ENCODE measurements at places on chromosomes 4 and X.

DNA sequence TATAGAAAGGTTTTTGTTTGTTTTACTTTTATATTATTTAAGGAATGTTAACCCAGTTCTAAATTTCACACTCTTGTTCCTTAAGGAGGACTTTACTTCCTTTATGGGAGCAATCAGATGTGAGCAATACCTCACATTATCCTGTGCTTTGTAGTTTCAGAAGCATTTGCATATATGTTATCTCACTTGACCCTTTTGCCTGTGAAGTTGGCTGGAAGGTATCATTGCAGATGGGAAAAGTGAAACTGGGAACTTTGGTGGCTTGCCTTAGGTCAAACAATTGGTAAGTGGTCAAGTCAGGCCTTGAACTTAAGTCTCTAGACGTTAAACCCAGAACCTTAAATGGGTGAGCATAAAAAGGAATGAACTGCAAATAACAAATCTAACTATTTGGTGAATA, 90.6 kb downstream of the AREG start:
- no peak for DNase-seq

DNA sequence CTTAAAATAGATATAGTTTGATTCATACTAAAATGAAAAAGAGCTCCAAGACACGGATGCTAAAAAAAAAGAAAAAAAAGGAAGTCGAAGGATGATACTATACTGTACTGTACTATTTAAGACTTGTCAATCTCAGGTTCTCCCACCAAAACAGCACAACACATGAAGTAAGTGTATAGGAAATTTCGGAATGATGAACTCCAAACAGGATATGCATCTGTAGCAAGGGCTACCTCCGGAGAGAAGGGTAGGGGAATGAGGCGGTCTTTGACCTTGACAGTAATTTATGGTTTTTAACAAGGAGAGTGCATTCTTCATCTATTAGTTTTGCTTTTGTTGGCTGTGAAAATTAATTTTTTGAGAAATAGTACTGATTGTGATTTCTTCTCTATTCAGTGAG, 541 bp upstream of the FIP1L1 start:
- no peak for DNase-seq

GRCh38 chrX:37993837-37994619, 12.3 kb upstream of the SYTL5 start:
- peak; percentile 5 for DNase-seq

- no peak for DNase-seq
Measured at GRCh38 chr4:99848591-99849001, 32.0 kb downstream of the DAPP1 start.

DNA sequence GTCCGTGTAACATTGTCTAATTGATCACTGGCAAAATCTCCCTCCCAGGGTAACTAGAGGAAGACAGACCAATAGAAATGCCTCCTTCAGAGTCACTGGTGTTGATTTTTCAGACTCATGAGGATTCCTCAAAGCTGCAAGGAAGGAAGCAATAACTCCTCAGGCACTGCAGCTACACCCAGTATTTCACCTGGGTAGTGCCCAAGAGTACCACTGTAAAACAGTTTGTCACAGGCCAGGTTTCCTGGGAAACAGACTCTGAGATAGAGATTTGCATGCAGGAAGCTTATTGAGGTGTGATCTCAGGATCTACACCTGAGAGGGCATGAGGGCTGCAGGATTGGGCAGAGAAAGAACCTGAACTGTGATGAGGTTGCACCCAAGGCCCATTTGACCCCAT, 240.7 kb upstream of the ATP6AP2 start:
- no peak for DNase-seq

- DNase-seq, result no peak
Measured at GRCh38 chrX:72280321-72280845, 3.3 kb upstream of the RPS4X start.

GRCh38 chr4:23937173-23937572, 47.3 kb upstream of the PPARGC1A start:
- DNase-seq, result no peak

- DNase-seq, result no peak
Measured at GRCh38 chr4:40394236-40394635, 59.1 kb downstream of the CHRNA9 start.

- no peak for DNase-seq
Measured at GRCh38 chr4:109231331-109231730, 71.1 kb downstream of the COL25A1 start.

GRCh38 chr4:138090150-138090917, 151.8 kb downstream of the SLC7A11 start:
- no peak for DNase-seq

DNA sequence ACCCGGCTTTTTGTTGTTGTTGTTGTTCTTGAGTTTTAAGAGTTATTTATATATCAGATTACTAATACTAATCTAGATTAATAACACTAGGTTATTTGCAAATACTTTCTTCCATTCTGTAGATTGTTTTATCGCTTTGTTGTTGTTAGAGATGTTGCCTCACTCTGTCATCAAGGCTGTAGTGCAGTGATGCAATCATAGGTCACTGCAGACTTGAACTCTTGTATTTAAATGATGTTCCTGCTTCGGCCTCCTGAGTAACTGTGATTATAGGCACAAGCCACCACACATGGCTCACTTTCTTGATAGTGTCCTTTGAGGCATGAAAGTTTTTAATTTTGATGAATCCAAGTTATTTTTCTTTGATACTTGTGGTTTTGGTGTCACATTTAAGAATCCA, 129.0 kb downstream of the VSIG4 start:
- DNase-seq, result no peak

- no peak for DNase-seq
Measured at GRCh38 chr4:75880278-75880677, 22.0 kb downstream of the PPEF2 start.

GRCh38 chr4:95910749-95911148, 70.9 kb downstream of the PDHA2 start:
- no peak for DNase-seq

DNA sequence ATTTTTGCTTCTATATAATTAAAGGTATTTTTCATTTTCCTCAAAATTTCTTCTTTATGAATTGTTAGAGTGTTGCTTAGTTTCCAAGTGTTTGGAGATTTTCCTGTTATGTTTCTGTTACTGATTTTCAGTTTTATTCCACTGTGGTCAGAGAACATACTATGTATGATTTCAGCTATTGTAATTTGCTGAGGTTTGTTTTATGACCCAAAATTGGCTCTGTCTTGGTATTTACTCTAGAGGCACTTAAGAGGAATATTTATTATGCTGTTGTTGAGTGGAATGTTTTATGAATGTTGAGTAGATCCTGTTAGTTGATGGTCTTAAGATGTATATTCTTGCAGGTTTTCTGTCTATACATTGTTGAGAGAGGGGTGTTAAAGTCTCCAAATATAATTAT, 263.5 kb downstream of the PABPC4L start:
- DNase-seq, result no peak

- DNase-seq, result no peak
Measured at GRCh38 chr4:109803924-109804571, 2.2 kb upstream of the CFI start.

DNA sequence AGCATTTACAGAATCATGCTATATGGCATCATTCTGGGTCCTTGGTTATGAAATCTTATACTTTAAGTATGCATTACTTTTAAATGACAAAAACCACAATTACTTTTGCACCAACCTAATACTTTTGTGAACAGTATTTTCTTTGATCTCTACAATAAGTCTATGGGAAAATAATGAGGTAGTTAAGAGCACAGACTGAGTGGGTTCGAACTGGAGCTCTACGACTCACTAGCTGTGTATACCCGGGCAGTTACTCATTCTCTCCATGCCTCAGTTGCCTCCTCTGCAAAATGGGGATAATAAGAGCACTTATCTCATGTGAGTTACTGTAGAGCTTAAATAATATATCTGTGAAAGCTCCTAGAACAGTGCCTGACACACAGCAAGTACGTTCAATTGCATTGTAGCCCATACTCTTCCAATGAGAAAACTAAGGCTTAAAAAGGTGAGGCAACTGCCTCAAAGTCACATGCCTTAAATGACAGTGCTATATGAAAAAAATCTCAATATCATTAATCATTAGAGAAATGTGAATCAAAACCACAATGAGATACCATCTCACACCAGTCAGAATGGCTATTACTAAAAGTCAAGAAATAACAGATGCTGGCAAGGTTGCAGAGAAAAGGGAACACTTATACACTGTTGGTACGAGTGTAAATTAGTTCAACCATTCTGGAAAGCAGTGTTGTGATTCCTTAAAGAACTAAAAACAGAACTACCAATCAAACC, 151.5 kb downstream of the CHIC2 start:
- DNase-seq, result no peak

- DNase-seq, result no peak
Measured at GRCh38 chr4:78880874-78881492, 58.3 kb downstream of the PAQR3 start.

GRCh38 chrX:17192106-17192505, 182.9 kb upstream of the NHS start:
- DNase-seq, result no peak

DNA sequence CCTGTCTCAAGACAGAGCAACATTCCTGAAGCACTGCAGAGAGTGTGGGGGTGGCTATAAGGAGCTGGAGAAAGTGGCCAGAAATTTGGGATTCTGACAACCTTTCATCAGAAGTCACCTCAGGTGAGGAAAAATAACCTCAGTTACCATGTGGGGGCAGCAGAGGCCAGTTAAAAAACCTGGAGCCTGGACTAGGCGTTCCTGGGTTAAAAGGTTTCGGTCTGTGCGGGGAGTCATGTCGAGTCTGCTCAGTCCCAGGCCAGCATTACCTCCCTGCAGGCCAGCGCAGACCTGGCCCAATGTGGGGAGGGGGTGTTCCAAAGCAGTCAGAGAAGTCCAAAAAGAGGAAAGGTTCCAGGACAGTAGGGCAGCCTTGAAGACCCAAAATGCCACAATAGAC, 10.9 kb upstream of the NALF2 start:
- no peak for DNase-seq

GRCh38 chr4:140256941-140257340, 103.0 kb upstream of the MAML3 start:
- DNase-seq, result no peak

DNA sequence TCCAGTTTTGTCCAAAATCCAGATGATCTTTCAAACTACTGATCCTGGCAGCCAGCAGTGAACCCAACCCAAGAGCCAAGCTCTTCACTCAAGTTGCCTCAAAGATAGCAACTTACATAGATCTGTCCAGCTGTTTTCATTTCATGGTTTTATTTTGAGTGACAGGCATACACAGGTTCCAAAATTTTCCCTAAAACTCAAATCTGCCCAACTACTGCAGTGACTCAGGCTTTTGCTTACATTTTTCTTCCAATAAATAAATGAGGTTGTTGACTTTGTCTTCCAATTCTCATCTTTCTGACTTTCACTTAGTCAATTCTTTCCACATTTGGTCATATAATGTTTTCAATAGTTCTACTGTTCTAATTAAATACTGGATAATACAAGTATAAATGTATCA, 158.8 kb downstream of the TECRL start:
- no peak for DNase-seq

GRCh38 chr4:108042927-108043326, 53.2 kb downstream of the HADH start:
- DNase-seq, result no peak

- DNase-seq, result no peak
Measured at GRCh38 chr4:183165376-183165775, 66.3 kb downstream of the WWC2 start.

DNA sequence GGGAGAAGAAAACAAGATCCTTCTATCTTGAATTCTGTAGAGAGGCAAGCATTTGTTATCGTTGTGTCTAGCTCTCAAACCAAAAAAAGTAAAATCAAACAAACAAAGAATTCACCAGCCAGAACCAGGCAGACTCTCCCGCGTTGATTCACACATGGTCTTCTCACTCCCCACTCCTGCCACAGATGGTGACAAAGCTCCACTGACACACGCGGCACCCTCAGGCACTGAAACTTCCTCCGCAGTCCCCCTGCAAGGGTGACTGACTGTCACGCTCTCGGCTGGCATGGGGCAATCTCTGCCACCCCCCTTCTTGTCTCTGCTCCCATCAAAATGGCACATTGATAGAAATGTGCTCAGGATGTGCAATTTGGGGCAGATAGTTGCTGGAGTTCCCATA, 304.9 kb downstream of the DHX15 start:
- DNase-seq, result no peak

GRCh38 chrX:120697053-120697452, 67.2 kb upstream of the C1GALT1C1 start:
- no peak for DNase-seq

GRCh38 chrX:110667706-110668105, 127.9 kb downstream of the CHRDL1 start:
- no peak for DNase-seq

GRCh38 chrX:133953078-133953477, 32.3 kb downstream of the GPC3 start:
- no peak for DNase-seq

GRCh38 chr4:39754309-39754708, 56.4 kb downstream of the UBE2K start:
- no peak for DNase-seq

DNA sequence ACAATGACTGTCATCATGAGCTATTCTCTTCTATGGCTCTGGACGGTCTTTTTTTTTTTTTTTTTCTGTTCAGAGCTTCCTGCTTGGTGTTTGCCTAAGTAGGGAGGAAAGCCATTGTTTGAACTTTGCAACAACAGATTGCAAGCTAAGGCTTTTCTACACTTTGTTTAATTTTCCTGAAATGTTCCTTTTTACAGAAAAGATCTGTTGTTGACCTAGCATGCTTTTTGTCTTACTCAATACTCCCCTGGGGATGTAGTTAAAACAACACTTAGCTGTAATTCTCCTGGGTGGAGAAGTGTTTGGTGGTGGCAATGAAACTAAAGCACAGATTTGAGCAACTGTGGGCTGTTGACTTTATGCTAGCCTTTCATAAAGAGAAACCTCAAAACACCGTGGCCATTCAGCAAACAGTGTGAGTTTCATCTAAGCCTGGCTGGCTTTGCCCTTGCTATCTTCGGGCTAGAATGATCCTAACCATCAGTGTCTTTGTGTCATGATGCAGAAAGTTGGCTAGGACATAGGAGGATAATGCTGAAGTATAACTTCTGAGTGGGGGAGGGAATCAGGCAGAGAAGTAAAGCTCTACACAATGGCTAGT, 110.5 kb downstream of the ANXA3 start:
- no peak for DNase-seq

DNA sequence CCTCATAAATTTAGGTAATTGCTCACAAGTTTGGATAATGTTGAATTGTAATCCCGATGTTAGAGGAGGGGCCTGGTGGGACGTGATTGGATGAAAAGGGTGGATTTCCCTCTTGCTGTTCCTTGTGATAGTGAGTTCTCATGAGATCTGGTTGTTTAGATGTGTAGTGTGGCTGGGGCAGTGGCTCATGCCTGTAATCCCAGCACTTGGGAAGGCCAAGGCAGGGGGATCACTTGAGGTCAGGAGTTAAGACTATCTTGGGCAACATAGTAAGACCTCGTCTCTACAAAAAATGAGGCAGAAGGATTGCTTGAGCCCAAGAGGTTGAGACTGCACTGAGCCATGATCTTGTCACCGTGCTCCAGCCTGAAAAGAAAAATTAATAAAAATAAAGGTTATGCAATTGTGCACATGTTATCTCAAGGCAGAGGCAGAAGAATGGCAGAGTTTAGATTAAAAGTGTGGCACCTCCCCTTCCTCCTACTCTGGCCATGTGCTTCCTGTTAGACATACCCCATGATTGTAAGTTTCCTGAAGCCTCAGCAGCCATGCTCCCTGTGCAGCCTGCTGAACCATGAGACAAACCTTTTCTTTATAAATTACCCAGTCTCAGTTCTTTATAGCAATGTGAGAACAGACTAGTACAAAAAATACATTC, 36.5 kb downstream of the ERVMER34-1 start:
- no peak for DNase-seq
